ENCODE measurements at places on chromosomes 12 and 14.

DNA sequence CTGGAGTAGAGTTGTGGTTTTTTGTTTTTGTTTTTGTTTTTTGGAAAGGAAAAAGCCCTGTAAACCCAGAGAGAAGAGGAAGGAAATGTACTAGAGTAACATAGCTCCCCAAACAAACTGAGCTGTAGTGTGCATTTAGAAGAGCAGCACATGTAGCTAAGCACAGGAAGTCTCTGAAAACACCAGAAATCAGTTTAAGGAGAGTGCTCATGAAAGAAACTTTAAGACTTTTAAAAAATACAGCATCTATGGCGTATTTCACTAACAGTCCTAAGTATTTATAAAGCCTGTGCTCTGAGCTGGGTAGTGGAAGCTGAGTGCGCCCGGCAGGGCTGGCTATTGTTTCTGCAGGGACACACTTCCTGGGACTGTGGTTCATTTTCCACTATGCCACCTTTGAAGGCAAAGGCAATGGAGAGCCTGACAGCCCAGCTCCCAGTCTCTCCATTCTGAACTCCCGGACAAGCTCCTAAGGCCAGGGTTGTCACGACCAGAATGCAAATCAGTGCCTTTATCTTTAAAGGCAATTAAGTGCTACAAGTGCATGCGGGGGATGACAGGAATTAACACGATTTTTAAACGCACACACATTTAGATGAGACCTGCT, 45.4 kb downstream of the NIN start:
- DNase-seq, result no peak

DNA sequence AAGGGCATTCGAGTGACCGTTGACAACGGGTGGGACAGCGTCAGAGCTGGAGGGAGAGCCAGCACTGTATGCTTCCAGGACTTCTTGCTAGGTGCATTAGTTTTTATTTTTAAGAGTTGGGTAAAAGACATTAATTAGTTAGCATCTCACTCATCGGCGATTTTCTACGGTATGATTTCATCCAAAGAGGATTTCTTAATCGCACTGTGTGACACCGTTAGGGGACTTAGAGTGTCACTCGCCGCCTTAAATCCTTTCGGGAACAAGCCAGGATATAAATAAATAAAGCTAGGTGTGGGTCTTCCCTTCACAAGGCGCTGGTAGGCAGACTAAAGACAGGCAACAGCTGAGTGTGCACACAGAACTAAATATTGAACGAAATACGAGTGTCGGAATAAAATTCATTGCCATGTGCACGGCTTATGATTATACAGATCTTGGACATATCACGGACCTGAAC, 869 bp upstream of the NOVA1 start:
- no peak for DNase-seq

- no peak for DNase-seq
Observed at GRCh38 chr12:98022961-98023360, 492.4 kb upstream of the TMPO start.

DNA sequence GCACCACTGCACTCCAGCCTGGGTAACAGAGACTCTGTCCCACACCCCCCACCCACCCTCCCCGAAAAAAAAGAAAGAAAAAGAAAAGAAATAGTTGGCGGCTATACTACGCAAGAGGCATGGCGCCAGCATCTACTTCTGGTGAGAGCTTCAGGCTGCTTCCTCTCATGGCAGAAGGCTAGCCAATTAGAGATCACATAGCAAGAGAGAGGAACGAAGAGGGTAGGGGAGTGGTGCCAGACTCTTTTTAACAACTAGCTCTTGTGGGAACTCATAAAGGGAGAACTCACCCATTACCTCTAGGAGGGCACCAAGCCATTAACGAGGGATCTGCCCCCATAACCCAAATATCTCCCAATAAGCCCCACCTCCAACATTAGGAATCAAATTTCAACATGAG, 6.2 kb downstream of the DENND5B start:
- DNase-seq, result no peak

DNA sequence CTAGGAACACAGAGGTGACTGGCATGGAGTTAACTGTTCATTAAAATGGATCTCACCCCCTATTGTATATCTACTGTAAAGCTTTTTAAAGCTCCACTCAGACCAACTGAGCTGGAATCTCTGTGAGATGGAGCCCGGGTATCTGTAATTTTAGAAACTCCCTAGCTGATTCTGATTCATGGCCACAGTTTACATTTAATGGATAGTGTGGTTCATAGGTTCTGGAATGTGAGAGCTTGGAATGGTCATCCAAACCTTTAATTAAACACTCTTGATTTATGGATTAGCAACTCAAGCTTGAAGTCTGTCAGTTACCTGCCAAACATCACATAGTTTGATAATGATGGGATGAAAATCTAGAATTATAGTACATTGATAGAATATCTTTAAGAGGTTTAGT, 183.8 kb downstream of the SLC25A21 start:
- no peak for DNase-seq

DNA sequence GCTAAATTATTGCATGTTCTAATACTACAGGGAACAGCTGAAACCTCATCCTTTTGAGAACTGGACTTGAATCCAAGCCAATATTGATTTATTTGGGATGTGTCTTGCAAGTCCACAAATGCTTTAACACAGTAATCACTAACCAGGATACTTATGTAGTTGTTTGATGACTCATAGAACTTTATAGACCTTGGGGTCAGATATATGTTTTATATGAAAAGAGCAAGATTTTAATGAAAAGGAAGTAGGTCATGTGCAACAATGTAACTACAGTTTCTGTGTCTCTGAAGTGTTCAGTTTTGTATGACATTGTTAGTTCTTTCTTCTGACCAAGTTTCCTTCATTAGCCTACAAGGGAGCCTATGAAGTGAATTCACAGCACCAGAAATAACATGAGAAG, 352.0 kb downstream of the ZFP36L1 start:
- no peak for DNase-seq

DNA sequence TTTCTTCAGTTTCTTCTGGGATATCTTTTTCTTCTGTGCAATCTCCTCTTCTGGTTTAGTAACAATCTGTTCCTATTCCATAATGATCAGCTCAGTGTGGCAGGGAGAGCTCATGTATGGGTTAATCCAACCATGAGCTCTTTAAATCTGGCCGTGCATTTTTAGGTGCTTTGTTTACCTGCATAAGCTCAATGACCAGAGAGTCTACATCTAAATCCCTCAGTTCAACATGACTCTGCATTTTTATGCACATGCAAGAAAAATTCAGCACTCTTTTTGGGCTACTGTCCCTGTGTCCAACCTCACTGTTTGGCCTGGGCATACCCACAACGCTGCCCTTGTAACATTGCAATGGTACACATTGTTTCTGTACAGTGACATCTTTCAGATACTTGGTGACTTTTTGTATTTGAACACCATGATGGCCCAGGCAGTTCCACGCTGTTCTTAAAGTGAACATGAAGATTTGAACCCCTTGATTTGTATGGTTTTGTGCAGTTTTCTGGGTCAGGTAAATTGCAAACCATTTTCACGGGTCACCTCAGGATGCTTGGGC, 243.3 kb upstream of the SRRM4 start:
- DNase-seq, result no peak

DNA sequence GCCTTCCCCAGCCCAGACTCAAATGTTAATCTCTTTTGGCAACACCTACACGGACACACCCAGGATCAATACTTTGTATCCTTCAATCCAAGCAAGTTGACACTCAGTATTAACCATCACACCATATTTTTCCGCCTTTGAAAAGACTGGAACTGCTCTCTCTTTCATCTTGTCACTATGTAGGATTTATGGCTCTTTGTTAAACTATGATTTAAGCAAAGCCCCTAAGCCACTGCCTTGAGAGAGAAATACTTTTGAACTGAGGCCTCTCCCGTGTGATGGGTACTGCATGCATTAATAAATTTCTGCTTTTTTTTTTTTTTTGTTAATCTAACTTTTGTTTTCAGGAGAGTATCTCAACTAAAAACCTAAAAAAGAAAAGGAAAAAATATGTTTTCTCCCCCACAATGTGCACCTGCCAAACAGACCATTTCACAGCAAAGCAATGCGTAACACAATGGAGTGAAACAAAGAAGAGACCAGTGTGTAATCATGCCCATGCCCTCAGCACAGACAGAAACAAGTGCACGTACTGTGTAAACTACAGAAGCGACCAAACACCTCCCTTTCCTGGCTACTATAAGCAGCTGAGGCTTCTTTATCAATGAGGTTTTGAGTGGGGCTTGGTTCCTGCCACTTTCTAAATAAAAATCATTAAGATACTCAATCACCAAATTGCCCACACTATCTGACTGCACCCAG, 28.3 kb upstream of the ETFBKMT start:
- DNase-seq, result no peak

DNA sequence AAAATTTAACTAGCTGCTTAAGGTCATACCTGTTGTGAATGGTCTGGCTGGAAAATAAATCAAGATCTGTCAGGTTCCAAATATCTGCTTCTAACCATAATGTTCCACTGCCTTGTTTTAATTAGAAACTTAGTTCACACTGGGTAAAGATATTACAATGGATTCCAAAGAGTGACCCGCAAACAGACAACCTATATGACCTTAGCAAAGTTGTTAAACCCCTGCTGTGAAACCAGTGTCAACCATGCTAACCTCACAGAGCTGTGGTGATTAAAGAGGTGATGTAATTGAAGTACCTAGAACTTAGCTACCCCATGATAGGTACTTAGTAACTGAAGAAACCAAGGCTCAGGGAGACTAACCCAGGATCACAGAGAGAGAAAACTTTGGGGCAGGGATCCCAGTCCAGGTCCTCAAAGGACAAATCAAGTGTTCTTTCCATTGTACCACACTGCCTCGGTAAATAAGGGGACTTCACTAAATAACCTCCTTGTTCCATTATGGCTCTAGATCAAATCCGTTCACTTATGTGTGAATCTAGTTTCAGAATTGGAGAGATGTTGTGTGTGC, 2.2 kb downstream of the GUCY2C start:
- DNase-seq, result no peak

DNA sequence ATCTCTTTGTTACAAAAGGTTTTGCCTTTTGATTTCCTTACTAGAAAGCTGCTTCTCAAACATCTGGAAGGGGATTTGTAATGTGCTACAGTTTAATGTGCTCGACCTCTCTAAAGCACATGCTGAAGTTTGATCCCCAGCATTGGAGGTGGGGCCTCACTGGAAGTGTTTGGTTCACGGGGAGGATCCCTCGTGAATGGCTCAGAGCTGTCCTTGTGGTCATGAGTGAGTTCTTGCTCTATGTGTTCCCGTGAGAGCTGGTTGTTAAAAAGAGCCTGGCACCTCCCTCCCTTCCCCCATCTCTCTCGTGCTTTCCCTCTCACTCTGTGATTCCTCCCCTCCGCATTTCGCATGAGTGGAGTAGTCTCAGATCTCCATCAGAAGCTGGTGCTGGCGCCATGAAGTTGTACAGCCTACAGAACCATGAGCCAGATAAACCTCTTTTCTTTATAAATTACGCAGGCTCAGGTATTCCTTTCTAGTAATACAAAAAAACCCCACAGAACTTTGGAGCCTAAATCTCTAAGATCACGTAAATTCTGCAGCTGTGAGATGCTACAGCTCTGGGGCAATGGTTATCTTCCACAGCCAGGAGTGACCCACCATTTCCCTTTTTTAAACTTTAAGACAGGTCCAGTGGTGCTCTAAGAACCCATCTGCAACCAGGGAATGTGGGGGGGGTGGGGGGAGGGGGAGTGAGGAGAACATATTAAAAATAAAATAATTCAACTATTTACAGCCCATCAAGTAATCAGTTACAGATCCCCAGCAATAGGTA, 214.4 kb downstream of the FOXN3 start:
- DNase-seq, result peak; percentile 41

GRCh38 chr12:98738002-98738401, 92.9 kb downstream of the APAF1 start:
- no peak for DNase-seq

DNA sequence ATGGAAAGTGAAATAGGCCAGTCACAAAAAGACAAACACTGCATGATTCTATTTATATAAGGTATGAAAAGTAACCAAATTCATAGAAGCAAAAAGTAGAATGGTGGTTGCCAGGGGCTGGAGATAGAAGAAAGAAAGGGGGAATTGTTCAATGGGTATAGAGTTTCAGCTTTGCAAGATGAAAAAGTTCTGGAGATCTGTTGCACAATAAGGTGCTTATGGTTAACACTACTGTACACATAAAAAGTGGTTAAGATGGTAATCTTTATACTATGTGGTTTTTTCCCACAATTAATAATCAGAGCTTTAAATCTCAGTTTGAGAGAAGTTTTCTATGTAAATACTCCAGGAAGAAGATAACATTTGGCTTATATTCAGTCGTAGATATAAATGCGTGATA, 73.4 kb downstream of the SLC38A4 start:
- no peak for DNase-seq

DNA sequence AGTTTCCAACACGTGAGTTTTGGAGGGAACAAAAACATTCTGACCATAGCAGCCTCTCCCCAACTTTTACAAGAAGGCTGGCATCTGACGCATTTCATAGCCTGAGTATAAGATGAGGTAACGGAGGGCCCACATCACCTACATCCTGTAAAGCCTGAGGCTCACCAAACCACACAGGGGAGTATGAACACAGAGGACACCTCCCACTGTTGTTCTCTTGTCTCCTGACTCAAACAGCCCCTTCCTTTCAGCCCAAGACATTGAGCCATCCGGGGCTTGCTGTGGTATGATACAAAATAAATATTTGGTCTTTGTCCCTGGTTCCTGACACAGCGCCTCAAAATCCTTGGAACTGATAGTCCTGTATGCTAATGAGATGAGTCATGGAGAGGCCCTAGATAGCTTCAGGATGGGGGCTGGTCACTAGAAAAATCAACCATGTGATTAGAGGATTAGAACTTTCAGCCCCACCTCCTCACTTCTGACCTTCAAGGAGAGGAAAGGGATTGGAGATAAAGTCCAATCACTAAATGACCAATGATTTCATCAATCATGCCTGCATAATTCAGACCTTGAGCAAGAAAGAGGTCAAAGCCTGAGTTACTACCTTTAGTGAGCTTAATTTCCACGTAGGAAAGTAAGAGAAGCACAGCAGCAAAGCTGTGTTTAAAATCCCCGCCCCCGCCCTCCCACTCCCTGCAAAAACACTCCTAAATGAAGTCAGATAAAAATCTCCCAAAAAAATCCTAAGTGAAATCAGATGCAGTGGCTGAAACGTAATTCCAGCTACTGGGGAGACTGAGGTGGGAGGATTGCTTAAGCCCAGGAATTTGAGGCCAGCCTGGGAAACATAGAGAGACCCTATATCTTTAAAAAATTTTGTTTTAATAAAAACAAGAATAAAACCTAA, 236.4 kb downstream of the PCNX1 start:
- no peak for DNase-seq

- no peak for DNase-seq
Observed at GRCh38 chr14:103546652-103547454, 15.6 kb downstream of the BAG5 start.

- no peak for DNase-seq
Observed at GRCh38 chr12:132516095-132517012, 26.4 kb downstream of the FBRSL1 start.

DNA sequence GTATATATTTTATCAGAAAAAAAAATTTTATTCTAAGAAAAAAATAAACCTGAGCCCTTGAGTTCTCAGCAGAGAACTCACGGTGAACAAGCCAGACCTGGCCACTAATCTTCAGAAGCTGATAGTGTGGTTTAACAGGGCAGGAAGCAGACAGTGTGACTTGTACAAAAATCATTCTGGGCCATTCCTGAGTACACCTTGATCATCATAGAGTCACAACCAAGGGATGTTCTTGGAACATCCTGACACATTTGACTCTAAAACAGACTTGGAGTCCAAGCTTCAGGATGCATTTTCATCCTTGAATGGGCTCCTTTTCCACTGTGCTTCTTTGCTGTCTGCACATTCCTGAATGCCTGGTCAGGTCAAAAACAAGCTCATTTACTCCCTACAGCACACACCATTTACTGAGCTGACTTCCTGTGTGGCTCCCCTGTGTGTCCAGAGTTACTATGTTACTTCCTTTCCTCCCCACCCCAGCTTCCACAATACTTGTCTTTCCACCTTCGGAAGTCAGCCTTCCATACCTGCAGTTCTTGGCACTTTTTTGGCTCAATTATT, 112.0 kb downstream of the ANO6 start:
- DNase-seq, result no peak
